Psoas muscle (tissue), 8 donors: ENCODE measurements at places on chromosomes 3 and 15. TPM values are rescaled to one million over a fixed set of nuclear protein-coding genes. Genes with fewer than 3 reads are reported as not detected.

SUSD5 gene
- 1.4 TPM for total RNA-seq

TMEM42 gene
- total RNA-seq: 15.6 TPM

- H3K27me3 ChIP-seq: no peaks in the 10 kb centered on the region
- no peak for DNase-seq
- no peaks in the 10 kb centered on the region for H3K36me3 ChIP-seq
- no peak overlapping the region for H3K27ac ChIP-seq
Measured at GRCh38 chr15:58526647-58527192, 94.9 kb downstream of the LIPC start.

DNA sequence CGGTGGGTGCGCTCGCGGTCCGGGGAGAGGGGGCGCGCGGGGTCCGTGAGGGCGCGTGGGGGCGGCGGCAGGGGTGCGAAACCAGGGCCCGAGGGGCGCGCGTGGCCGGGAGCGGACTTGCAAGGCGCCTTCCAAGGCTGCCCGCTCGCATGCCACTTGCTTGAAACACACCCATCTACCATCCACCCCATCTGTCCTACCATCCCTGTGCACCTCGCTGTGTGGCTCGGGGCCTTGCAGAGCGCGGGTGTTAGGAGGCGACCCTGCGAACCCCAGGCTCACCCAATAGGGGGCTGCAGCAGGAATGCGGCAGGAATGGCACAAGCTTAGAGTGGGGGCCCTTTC lies 240 bp downstream of the CFAP100 start:
- H3K4me1 ChIP-seq: no peaks in the 10 kb centered on the region
- no peak overlapping the region for H3K27ac ChIP-seq
- no peaks in the 10 kb centered on the region for H3K27me3 ChIP-seq
- no peak for DNase-seq
- peak overlapping the region; percentile 54 for H3K4me3 ChIP-seq

DNA sequence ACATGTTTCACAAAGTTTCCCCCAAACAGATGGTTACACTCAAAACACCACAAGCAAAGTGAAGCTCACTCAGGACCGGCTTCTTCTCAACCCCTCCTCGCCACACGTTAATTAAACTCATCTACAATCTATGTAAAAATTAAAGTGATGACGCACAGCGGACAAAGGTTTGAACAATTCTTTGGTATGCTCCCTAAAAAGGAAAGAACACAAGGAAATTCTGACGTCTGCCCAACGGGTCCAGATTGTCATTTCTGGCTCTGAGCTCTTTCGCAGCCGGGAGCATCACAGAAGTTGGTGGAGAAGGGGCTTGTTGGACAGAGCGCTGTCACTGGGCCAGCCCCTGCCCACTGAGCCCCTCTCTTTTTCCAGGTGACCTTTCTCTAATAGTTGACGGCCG lies 173.7 kb upstream of the CHRNA7 start:
- H3K4me1 ChIP-seq: no peaks in the 10 kb centered on the region
- H3K36me3 ChIP-seq: no peaks in the 10 kb centered on the region
- no peaks in the 10 kb centered on the region for H3K27me3 ChIP-seq
- DNase-seq: no peak

DNA sequence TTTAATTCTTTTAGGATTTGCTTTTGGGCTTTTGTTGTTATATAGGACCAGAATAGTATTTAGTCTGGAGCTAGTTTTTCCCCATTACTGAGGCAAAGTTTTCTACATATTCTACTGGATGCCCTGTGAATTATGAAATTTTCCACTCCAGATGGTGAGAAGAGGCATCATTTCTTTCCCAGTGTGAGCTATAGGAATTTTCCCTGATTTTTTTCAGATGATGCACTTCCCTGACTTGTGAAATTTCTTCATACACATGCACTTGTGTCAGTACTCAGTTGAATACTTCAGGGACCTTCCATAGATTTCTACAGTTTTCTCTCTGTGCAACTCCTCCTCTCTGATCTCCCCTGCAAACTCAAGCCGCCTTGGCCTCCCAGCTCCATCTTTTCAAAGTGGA lies 73.7 kb upstream of the SLCO2A1 start:
- H3K27me3 ChIP-seq: no peaks in the 10 kb centered on the region
- no peak for DNase-seq
- H3K36me3 ChIP-seq: no peaks in the 10 kb centered on the region

GRCh38 chr3:83971666-83972065 lies 987.1 kb upstream of the CADM2 start:
- H3K4me1 ChIP-seq: no peaks in the 10 kb centered on the region
- H3K4me3 ChIP-seq: no peak overlapping the region
- DNase-seq: no peak
- H3K27me3 ChIP-seq: no peaks in the 10 kb centered on the region

GRCh38 chr3:13564751-13565560 lies 16.0 kb downstream of the FBLN2 start:
- no peaks in the 10 kb centered on the region for H3K36me3 ChIP-seq
- no peak overlapping the region for H3K4me3 ChIP-seq
- no peak overlapping the region for H3K27ac ChIP-seq
- H3K27me3 ChIP-seq: peaks cover 8% of the 10 kb centered on the region
- peak; percentile 2 for DNase-seq

DNA sequence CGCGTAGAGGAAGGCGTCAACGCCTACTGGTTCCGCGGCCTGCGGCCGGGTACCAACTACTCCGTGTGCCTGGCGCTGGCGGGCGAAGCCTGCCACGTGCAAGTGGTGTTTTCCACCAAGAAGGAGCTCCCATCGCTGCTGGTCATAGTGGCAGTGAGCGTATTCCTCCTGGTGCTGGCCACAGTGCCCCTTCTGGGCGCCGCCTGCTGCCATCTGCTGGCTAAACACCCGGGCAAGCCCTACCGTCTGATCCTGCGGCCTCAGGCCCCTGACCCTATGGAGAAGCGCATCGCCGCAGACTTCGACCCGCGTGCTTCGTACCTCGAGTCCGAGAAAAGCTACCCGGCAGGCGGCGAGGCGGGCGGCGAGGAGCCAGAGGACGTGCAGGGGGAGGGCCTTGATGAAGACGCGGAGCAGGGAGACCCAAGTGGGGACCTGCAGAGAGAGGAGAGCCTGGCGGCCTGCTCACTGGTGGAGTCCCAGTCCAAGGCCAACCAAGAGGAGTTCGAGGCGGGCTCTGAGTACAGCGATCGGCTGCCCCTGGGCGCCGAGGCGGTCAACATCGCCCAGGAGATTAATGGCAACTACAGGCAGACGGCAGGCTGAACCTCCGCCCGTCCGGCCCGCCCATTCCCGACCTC lies 4.1 kb downstream of the ISLR2 start:
- H3K4me1 ChIP-seq: no peaks in the 10 kb centered on the region
- no peak overlapping the region for H3K27ac ChIP-seq
- H3K4me3 ChIP-seq: no peak overlapping the region
- peaks cover 44% of the 10 kb centered on the region for H3K27me3 ChIP-seq
- DNase-seq: peak; percentile 78
